Activated CD4-positive, alpha-beta T cell treated with anti-CD3 and anti-CD28 coated beads for 24 hours (primary cell): ENCODE measurements at places on chromosomes 16 and 17.

DNA sequence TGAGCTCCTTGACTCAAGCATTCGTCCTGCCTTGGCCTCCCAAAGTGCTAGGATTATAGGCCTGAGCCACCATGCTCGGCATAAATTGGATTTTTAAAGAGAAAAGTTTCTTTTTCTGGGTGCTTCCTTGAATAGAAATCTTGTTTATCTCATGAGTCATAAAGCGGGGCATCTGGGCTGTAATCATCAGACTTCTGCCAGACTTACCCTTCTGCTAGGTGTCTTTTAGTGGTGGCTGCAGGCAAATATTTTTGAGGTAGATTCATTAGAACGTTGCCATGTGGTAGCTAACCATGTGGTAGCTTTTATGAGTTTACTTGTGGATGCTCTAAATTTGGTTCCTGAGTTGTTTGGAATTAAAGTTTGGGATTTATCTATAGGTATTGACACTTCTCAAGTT, 13.4 kb downstream of the PGS1 start:
- DNase-seq, result no peak

DNA sequence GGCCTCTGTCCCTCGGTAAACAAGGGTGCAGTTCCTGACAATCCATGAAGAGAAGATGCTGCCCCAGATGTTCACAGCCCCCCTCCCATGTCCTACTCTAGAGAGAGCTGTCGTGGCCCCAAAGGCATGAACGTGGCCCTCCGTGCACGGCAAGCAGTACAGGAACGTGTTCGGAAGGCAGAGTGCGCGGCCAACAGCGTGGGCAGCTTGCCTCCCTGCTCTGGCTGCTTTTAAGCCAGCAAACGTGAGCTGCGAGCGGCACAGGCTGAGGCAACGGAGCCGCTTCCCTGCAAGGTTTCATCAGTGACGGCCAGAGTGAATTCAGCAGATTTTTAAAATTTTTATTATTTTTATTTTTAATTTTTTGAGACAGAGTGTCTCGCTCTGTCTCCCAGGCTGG, 37.2 kb downstream of the PEMT start:
- DNase-seq, result no peak

- DNase-seq, result no peak
These were observed 11.2 kb upstream of the SBK1 start for GRCh38 chr16:28280881-28281836.

DNA sequence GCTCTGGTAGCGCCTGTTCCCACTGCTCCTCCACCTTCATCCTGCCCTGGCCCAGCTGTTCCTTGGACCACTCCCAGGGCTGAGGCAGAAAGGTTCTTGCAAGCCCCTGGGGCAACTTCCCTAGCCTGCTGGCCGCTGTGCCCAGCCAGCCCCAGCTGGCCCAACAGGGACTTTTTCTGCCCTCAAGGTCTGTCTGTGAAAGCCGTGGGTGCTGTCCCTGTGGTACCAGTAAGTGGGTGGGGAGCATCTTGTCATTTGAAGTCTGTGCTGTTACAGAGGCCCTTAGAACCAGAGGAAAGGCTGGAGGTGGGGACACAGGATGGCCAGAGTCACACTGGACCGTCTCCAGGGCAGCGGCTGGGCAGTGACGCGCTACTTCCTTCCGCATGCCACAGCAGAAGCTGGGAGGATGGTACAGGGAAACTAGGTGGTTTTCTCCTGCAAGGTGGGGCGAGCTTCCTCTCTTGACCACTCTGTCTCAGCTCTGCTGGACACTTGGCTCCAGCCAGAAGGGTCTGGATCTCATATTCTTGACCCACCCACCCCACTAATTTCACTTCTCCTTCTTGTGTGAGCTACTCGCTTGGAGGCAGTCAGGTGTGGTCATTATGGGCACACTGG, 87.8 kb downstream of the PLCG2 start:
- no peak for DNase-seq

DNA sequence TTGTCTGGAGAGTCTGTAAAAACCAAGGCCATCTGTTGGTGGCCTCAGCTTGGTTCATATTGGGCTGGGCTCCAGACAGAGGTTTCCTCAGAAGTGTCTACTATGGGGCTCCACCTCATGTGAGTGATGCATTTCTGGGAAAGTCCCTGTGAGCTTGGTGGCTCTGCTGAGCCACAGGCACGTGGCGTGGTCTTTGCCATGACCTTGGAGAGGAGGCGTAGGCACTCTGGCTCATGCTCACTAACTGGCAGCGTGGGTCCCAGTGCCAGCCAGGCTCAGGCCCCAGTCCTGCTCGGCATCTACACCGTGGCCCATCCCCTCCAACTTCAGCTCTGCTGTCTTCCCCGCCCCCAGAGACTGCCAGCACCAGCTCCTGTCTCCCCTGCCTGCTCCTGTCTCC, 10.7 kb upstream of the SMTNL2 start:
- DNase-seq, result peak; percentile 55

DNA sequence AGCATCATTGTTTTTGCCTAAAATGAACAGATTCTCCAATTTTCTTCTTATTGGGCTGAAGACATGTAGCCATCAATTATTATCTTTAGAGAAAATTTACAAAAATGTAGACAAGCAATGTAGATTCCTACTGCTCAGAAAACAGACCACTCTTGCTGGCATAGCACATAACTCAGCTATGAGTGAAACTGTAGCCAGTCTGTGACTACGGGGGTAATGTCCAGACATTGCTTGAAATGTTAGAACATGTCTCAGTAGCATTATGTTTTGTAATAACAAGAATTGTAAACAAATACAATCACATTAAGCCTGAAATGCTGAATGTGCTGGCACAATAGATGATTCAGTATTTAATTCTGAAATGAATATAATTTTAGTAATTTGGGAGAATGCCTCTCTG, 265.7 kb upstream of the KCNJ16 start:
- DNase-seq, result no peak

GRCh38 chr16:22928882-22929435, 115.0 kb downstream of the HS3ST2 start:
- DNase-seq, result no peak

GRCh38 chr16:35431829-35432663, 1972.6 kb downstream of the TP53TG3F start:
- no peak for DNase-seq

DNA sequence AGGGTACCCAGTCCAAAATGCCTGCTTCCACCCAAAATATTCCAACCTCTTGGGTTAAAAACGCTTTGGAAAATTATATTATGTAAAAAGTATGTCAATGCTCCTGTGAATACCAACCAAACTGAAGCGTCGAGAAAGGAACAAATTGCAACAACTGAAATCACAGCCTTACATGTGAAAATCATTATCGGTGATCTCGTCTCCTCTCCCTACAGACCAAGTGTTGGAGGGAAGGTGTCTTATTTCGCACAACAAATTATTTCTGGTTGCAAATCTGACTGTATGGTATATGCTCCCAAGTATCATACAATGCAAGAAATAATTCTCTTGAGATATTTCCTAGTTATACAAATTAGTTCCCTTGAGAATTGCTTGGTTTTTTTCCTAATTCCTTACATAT, 89.3 kb upstream of the CDYL2 start:
- no peak for DNase-seq

- no peak for DNase-seq
These were observed 59.9 kb downstream of the BEAN1 start for GRCh38 chr16:66486773-66487579.

DNA sequence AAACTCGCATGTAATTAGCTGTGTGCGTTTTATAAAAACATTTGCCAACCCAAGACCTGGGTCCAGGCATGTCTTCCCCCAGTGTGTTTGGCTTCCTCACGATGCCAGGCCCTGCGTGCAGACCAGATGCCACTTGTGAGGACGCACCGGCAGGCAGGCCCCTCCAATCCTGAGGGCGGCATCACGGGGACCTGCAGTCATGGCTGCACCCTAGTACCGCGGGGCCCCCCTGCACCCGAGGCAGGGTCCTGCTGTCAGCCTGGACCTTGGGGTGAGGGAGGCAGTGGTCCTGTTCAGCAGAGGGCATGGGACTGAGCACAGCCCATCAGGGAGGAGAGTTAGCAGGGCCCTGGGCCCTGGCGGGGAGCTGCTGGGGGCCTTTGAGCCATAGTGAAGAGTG, 55.3 kb upstream of the ZNF750 start:
- no peak for DNase-seq

GRCh38 chr16:73329358-73330286, 281.7 kb upstream of the ZFHX3 start:
- DNase-seq, result no peak

- no peak for DNase-seq
These were observed 12.0 kb downstream of the ARL4D start for GRCh38 chr17:43410557-43411368.

DNA sequence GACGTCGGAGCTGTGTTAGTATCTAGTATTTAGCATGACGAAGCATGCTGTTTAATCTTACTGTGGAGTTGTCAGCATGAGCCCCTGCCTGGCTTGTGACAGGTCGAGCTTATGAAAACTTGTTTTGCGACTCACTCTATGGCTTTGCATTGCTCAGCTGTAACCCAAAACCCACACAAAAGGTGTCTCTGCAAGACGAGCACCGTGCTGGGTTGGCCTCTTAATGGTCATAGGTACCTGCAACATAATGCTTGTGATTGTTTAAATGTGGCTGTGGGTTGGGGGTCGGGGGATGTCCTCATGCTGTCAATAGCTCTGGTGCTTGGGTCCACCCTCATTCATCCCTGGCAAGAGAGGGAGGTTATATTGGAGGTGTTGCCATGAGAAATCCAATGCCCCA, 5.4 kb downstream of the NTN1 start:
- no peak for DNase-seq

DNA sequence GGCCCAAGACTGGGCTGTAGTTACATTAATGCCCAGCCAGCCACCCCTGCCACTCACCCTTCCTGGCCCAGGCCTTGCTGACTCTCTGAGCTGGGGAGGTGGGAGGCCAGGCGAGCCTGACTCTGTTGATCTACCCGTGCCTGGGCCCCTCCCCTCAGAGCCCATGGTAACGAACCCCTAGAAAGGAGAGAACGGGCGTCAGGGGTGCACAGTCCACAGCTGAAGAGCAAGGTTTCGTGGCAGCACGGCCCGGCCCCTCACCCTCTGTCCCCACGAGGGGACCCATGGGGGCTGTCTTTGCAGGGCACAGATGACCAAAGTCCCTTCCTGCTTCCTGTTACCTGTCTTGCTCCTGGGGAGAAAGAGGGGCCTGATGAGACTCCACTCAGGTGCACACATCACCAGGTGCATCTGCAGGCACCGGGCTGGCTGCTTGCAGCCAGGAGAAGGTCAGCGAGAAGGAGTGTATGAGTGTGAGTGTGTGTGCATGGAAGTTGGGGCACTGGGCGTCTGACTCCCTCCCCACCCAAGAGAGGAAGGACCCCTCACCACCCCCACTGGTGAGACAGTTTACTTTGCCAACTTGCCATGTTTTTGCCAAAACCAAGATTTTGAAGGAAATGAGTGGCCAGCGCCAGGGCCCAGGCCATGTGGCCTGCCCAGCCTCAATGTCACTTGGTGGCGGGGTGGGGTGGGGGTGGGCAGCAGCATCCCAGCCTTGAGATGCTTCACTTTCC, 359.1 kb downstream of the SEC14L1 start:
- DNase-seq, result no peak

DNA sequence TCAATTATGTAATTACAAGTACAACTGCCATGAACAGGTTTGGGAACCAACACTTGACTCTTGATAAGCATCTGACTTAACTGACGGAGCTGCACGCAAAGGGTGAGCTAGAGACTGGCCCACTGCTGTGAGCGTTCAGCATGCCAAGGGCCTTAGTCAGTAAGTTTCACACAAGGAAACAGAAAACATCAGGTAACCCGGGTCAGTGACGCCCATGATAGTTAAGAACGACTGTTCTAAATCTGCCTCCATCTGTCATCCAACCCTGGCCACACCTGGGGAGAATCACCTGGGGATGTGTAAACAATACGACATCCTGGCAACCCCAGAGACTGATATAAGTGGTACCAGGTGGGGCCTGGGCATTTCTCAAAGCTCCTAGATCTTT, 12.3 kb downstream of the SMIM5 start:
- no peak for DNase-seq

DNA sequence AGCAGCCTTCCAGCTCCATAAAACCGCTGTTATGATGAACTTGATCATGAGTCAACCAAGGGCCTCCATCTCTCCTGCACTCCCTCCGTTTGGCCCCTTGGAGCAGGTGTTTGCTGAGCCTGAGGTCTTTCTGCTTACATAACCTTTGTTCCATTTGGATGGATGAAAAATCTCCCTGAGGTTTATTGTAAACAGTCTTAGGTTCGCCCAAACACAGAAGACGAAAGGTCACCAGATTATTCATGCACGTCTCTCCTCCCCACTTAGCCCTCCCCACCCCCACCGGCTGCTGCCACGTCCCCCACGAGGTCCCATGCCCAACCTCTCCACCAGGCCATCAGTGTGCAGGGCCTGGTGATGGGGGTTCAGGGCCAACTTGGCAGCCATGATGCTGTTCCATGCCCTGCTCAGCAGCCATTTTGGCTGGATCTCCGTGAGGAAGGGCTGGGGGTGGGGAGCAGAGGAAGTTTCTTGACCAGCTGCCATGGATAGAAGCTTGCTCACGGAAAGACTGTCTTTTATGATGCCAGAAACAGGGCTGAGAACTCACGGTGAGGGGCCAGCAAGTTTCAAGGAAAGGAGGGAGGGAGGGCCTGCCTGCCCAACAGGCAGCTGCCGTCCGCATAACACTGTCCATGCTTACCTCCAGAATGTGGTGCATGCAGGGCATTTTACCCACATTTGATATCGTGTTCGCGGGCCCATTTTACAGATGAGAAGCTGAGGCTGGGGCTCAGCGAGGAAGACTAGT, 47.8 kb upstream of the FOXF1 start:
- no peak for DNase-seq

DNA sequence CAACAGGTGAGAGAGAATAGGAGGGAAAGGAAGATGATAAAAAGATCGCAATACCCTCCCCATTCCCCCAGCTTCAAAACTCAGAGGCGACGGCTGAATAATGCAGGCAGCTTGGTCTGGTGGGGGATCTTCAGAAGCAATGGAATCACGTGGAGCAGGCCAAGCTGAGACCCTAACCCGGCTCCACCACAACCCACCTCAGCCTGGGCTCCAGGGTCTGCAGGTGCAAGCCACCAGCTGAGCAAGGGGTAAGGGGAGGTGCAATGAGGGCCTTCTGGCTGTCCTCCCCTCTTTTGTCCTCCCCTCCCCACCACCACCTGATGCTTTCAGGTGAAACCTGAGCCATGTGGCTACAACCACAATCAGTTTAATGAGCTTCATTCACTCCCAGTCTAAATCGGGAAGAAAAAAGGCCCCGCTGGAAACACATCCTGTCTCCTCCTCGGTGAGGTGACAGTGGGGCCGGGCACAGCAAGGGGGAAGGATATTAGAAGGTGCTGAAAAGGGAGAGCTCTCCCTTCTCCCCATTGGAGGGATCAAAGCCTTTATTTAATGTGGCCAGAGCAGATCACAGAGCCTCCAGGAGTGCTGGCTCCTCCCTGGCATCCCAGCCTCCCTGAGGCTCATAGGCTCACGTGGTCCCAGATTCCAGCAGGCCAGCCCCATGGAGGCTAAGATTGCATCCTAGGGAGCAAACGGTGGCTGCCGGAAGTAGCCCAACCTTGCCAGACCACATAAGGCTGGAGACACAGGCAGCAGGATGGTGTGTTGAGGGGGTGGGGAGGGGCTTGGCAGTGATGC, 261.0 kb downstream of the SOX9 start:
- DNase-seq, result no peak
